PC-3 (cell line): ENCODE measurements at places on chromosomes 11 and 22.

DNA sequence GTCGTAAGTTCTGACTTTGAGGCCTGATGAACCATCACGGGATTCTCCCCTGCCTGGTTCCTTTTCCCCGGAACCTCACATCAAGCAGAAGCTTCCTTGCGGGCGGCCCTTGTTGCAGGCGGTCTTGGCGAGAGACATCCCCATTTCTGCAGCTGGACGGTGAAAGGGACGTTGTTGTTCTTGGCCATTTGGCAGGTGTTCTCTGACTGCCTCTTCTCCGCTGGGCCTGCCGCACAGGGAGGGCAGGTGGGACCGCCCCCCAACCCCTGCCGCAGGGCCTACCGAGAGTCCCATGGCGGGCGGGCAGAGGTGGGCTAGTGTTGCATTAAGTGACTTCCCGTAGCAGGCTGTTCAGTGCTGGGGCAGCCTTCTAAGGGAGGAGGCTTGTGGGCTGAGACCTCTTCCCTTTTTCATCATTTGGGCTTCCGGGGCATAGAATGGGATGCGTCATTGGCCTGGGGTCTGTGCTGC, 26.9 kb upstream of the GRAMD4 start:
- no peak overlapping the region for H3K27ac ChIP-seq
- no peaks in the 10 kb centered on the region for H3K27me3 ChIP-seq
- no peak overlapping the region for H3K4me3 ChIP-seq
- peaks cover 24% of the 10 kb centered on the region for H3K4me1 ChIP-seq
- no peaks in the 10 kb centered on the region for H3K36me3 ChIP-seq

GRCh38 chr11:72763823-72764222, 11.6 kb upstream of the ARAP1 start:
- no peaks in the 10 kb centered on the region for H3K27me3 ChIP-seq
- no peak for DNase-seq
- H3K36me3 ChIP-seq = no peaks in the 10 kb centered on the region
- H3K4me1 ChIP-seq = no peaks in the 10 kb centered on the region

DNA sequence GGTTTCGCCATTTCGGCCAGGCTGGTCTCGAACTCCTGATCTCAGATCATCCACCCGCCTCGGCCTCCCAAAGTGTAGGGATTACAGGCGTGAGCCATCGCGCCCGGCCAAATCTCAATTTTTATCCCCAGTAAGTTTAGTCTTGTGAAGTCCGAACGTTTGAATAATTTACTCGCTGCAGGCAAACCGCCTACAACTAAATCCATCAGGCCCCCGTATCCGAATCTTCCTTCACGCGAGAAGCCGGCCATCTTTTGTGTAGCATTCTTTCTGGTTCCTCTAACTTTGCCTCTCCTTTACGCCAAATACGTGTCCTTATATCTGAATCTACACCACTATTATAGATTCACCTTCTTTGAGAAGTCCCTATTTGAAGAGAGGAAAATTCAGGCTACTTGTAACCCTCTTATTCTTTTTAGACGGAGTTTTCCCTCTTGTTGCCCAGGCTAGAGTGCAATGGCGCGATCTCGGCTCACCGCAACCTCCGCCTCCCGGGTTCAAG, 581 bp upstream of the EIF3L start:
- H3K27me3 ChIP-seq = no peaks in the 10 kb centered on the region
- peak; percentile 18 for DNase-seq
- peak overlapping the region; percentile 84 for H3K27ac ChIP-seq
- peaks cover 17% of the 10 kb centered on the region for H3K36me3 ChIP-seq
- 0 out of 2 replicates have a peak, but pooled peaks cover 9% of the 10 kb centered on the region for H3K4me1 ChIP-seq

- DNase-seq = no peak
- no peak overlapping the region for H3K27ac ChIP-seq
- no peaks in the 10 kb centered on the region for H3K27me3 ChIP-seq
- H3K4me1 ChIP-seq = no peaks in the 10 kb centered on the region
These were observed 157.4 kb downstream of the NAV2 start for GRCh38 chr11:19869946-19870589.

- peaks cover 12% of the 10 kb centered on the region for H3K4me1 ChIP-seq
- H3K36me3 ChIP-seq = no peaks in the 10 kb centered on the region
- H3K27me3 ChIP-seq = no peaks in the 10 kb centered on the region
- H3K4me3 ChIP-seq = no peak overlapping the region
- H3K27ac ChIP-seq = no peak overlapping the region
These were observed 5.4 kb downstream of the PI4KA start for GRCh38 chr22:20853236-20853660.

DNA sequence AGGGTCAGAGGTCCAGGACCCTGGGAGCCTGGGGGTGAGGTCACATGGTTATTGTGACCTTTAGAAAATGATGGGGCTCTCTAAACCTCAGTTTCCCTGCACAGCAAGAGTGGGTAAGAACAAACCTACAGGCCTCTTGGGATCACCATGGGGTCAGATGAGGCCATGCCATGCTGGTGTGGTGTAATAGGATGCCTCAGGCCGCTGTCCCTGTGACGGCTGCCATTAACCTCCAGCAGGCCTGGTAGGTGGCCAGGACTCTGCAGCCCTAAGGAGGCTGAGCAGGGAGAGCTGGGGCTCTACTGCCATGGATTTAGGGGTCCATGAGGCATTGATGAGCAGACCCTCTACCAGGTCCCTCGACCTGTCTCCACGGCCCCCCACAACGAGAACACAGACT, 265.5 kb downstream of the CTTN start:
- no peak overlapping the region for H3K4me3 ChIP-seq
- H3K36me3 ChIP-seq = no peaks in the 10 kb centered on the region
- peaks cover 2% of the 10 kb centered on the region; the same call in 1 of the 2 replicates for H3K4me1 ChIP-seq

- no peak for DNase-seq
- H3K4me3 ChIP-seq = no peak overlapping the region
- H3K27ac ChIP-seq = no peak overlapping the region
These were observed 393.6 kb downstream of the KCNA4 start for GRCh38 chr11:29623144-29623722.

GRCh38 chr22:20028855-20029549, 8.1 kb downstream of the TANGO2 start:
- H3K27me3 ChIP-seq = no peaks in the 10 kb centered on the region
- no peaks in the 10 kb centered on the region for H3K36me3 ChIP-seq
- H3K4me3 ChIP-seq = no peak overlapping the region
- no peaks in the 10 kb centered on the region for H3K4me1 ChIP-seq
- no peak overlapping the region for H3K27ac ChIP-seq

- H3K27me3 ChIP-seq = peaks cover 11% of the 10 kb centered on the region; the same call in 1 of the 2 replicates
- H3K36me3 ChIP-seq = no peaks in the 10 kb centered on the region
- H3K4me1 ChIP-seq = no peaks in the 10 kb centered on the region
- no peak for DNase-seq
These were observed 87.0 kb downstream of the GRK3 start for GRCh38 chr22:25651332-25652085.
